ENCODE measurements at places on chromosomes 1 and 21. TPM values are rescaled to one million over a fixed set of nuclear protein-coding genes. Genes with fewer than 3 reads are reported as not detected.

KCNA2 gene
- not detected for polyA plus RNA-seq

IGSF21 gene
- not detected for polyA plus RNA-seq

DNA sequence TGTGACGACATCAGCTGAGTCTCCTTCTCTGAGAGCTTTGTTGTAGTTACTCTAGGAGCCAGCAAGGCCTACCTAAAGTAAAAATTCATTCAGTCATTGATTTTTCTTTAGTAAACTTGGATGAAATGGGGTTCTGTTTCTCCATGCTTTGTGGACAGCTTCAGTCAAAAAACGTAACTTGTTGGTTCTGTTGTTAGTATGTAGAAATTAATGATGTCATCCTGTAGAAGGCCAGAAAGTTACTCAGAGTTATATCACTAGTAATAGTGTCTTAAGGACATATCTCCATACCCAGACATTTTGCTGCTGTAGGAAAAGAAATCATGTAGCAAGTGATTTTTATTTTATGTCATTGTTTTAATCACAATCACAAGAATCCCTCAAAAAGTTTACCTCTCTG is 43.0 kb downstream of the KDM1A start:
- H3K4me3 ChIP-seq = no peak overlapping the region
- no peaks in the 10 kb centered on the region for H3K4me1 ChIP-seq
- peaks cover 96% of the 10 kb centered on the region for H3K36me3 ChIP-seq
- no peaks in the 10 kb centered on the region for H3K27me3 ChIP-seq
- H3K27ac ChIP-seq = no peak overlapping the region

DNA sequence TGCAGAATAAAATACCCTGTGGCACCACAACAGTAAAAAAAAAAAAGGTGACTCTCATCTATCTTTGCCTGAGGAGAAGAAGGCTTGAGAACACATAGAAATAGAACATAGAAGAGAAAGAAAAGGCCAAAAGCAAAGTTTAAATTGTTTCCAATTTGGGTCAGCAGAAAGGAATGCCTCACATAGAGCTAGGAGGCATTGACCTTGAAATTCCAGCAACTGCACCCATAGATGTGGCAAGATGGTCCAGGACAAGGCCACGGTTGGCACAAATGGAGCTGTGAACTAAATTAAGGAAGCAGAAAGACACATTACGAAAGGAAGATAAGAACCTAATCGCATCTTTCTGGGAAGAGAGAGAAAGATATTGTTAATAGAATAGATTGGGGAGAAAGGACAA is 588.3 kb downstream of the LMO4 start:
- H3K27ac ChIP-seq = no peak overlapping the region
- no peak overlapping the region for H3K4me3 ChIP-seq
- H3K36me3 ChIP-seq = no peaks in the 10 kb centered on the region
- H3K4me1 ChIP-seq = no peaks in the 10 kb centered on the region

ZNF648 gene
- polyA plus RNA-seq = 0.11 TPM

DNA sequence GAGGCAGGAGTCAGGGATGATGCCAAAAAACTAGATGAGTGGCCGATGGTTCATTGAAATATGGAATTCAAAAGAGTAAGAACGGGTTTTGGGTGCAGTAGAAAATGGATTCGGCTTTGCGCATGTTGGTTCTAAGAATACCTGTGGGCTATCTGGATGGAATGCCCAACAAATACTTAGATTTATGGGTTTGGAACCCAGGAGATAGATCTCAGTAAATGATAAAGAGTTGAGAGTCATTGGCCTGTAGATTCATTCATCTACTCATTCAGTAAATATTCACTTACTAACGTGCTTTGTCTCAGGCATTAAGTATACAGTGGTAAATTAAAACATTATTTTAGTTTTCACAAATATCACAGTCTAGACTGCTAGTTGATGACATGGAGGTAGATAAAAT is 247.7 kb downstream of the NFIA start:
- H3K4me1 ChIP-seq = no peaks in the 10 kb centered on the region
- peaks cover 19% of the 10 kb centered on the region for H3K36me3 ChIP-seq
- H3K27ac ChIP-seq = no peak overlapping the region
- no peaks in the 10 kb centered on the region for H3K27me3 ChIP-seq
- no peak for DNase-seq

GRCh38 chr1:151131701-151132334 is 14.6 kb downstream of the SEMA6C start:
- no peak for DNase-seq
- H3K4me3 ChIP-seq = no peak overlapping the region
- no peak overlapping the region for H3K27ac ChIP-seq
- peaks cover 20% of the 10 kb centered on the region for H3K4me1 ChIP-seq
- H3K27me3 ChIP-seq = no peaks in the 10 kb centered on the region

DNA sequence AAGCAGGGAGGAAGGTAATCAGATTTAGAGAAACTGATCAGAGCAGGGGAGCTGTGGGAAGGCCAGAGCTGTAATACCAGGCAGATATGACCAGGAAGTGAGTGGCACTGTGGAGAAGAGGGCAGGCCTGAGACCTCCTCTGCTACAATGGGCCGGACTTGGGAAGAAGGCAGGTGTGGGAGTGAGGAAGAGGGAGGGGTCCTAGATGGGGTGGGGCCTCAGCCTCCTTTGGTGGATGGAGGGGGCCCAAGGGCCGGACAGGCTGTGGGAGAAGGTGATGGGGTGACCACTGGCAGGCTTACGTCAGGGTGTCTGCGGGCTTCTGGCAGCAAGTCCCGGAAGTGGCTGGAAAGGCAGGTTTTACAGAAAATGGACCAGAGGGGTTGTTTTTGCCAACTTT is 5.0 kb upstream of the HPCA start:
- peaks cover 21% of the 10 kb centered on the region for H3K27me3 ChIP-seq
- no peaks in the 10 kb centered on the region for H3K36me3 ChIP-seq
- H3K4me3 ChIP-seq = no peak overlapping the region
- no peak for DNase-seq
- peaks cover 2% of the 10 kb centered on the region for H3K4me1 ChIP-seq

- no peak for DNase-seq
- H3K27me3 ChIP-seq = no peaks in the 10 kb centered on the region
- no peaks in the 10 kb centered on the region for H3K36me3 ChIP-seq
- no peaks in the 10 kb centered on the region for H3K4me1 ChIP-seq
- no peak overlapping the region for H3K27ac ChIP-seq
- H3K4me3 ChIP-seq = no peak overlapping the region
Measured at GRCh38 chr1:178101654-178102053, 7.8 kb downstream of the RASAL2 start.

HTR6 gene
- polyA plus RNA-seq = not detected

DNA sequence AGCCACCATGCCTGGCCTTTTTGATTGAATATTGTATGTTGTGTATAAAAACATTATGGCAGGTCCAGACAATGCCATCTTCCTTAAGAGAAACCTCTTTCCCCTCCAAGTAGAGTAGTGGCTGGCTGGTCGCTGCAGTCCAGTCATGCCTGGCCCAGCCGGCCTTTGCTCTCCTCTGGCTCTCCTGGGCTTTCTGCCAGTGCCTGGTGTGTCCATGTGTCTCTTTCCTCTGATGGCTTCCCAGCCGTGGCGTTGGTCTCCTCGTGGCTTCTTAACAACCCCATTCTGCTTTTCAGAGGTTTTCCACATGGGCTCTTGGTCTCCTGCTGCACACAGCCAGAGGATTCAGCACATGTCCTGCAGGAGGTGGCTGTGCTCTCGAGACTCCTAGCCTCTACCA is 58.7 kb downstream of the DIP2A start:
- peaks cover 3% of the 10 kb centered on the region for H3K4me1 ChIP-seq
- peaks cover 29% of the 10 kb centered on the region for H3K36me3 ChIP-seq
- no peaks in the 10 kb centered on the region for H3K27me3 ChIP-seq
- no peak overlapping the region for H3K27ac ChIP-seq
- no peak overlapping the region for H3K4me3 ChIP-seq

DNA sequence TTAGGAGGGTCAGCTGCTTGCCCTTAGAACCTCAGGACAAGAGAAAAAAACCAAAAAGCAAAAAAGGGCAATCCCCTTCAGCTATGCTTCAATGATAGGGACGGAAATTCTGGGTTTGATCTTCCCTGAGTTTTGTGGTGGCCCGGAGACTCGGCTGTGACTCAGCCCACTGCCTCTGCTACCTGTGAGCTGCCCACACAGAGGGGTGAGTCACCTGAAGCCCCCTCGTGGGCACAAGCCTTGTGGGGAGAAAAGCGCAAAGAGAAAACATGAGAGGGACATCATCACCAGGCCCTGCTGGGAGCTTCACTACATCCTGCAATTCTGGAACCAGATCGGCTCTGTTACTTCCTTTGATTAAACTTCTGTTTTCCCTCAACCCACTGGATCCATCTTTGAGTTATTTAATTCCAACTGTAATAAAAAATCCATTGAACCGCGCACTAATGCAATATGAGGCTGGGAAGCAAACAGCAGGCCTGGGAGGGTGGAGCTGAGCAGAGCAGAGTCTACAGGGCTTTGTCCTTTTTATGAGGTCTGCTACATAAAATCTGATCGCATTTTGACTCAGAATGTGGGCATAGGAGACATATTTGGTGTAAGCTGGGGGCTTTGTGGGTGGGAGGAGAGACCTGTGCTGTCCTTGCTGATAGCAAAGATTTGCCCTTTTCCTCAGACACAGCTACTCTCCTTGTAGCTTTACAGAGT is 58.7 kb upstream of the STUM start:
- H3K27ac ChIP-seq = no peak overlapping the region
- H3K4me3 ChIP-seq = no peak overlapping the region
- H3K36me3 ChIP-seq = no peaks in the 10 kb centered on the region
- H3K4me1 ChIP-seq = no peaks in the 10 kb centered on the region
- no peak for DNase-seq

GRCh38 chr1:212188599-212189351 is 96.4 kb upstream of the PPP2R5A start:
- H3K4me3 ChIP-seq = no peak overlapping the region
- DNase-seq = no peak
- H3K4me1 ChIP-seq = peaks cover 8% of the 10 kb centered on the region
- no peak overlapping the region for H3K27ac ChIP-seq
- no peaks in the 10 kb centered on the region for H3K27me3 ChIP-seq

- no peaks in the 10 kb centered on the region for H3K4me1 ChIP-seq
- no peak for DNase-seq
- no peaks in the 10 kb centered on the region for H3K27me3 ChIP-seq
- no peak overlapping the region for H3K27ac ChIP-seq
Measured at GRCh38 chr1:60942896-60943638, 139.3 kb upstream of the NFIA start.

GRCh38 chr1:177063648-177064047 is 100.9 kb downstream of the ASTN1 start:
- no peaks in the 10 kb centered on the region for H3K4me1 ChIP-seq
- DNase-seq = no peak
- H3K27me3 ChIP-seq = no peaks in the 10 kb centered on the region
- no peaks in the 10 kb centered on the region for H3K36me3 ChIP-seq
- no peak overlapping the region for H3K27ac ChIP-seq

DNA sequence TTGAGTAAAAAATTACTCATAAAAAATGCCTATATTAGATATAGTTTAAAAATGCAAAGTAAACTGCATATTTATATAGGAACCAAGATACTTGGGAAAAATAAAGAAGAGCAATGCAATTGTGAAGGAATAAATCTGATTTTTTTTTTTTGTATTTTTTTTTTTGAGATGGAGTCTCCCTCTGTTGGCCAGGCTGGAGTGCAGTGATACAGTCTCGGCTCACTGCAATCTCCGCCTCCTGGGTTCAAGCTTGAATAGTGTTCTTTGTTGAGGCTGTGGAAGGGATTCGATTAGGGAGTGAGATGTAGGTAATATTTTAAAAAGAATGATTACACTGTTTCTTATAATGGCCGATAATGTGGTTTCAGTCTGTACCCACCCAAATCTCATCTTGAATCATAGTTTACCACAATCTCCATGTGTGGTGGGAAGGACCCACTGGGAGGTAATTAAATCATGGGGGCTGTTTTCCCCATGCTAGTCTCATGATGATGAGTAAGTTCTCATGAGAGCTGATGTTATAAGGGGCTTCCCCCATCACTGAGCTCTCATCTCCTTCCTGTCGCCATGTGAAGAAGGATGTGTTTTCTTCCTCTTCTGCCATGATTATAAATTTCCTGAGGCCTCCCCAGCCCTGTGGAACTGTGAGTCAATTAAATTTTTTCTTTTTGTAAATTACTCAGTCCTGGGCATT is 1765.9 kb downstream of the PLA2G4A start:
- H3K27ac ChIP-seq = no peak overlapping the region
- no peaks in the 10 kb centered on the region for H3K27me3 ChIP-seq
- no peak overlapping the region for H3K4me3 ChIP-seq

DNA sequence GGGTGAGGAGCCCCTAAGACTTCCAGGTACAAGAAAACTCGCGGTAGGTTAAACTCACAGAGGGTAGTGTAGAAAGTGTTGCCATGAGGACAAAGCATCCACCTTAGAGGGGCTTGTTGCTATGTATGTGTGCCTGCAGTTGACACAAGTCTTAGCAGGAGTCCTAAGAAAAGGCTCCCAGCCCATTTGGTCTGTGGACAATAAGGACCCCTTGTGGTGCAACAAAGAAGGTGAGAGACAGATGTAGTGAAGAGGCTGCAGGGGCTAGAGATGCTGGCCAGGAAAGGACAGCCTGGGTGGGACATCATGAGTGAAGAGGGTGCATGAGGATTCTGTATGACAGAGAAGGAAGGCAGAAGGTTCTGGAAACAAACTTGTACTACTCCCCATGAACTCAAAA is 36.3 kb upstream of the IL10 start:
- H3K4me3 ChIP-seq = no peak overlapping the region
- H3K27me3 ChIP-seq = peaks cover 5% of the 10 kb centered on the region
- no peaks in the 10 kb centered on the region for H3K4me1 ChIP-seq
- no peak overlapping the region for H3K27ac ChIP-seq
- H3K36me3 ChIP-seq = no peaks in the 10 kb centered on the region

GRCh38 chr1:217856342-217857034 is 225.3 kb downstream of the SPATA17 start:
- no peaks in the 10 kb centered on the region for H3K27me3 ChIP-seq
- no peak for DNase-seq

DNA sequence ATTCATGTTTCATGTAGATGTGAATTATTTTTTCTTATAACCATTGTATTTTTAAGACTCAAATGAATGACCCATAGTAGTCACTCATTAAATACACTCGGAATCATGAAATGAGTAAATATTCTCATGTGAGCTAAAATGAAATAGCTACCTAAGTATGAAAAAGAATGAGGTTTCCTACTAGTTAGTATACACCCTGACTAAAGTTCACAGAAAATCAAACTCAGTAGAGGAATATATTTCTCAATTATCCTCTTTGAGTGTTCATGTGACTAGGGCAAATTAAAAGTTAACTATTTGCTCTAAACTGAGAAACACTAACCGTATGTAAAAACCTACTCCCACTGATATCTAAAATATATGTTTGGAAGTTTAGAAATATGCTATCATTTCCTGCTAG is 187.8 kb downstream of the BRINP3 start:
- no peaks in the 10 kb centered on the region for H3K4me1 ChIP-seq
- no peak for DNase-seq
- H3K27me3 ChIP-seq = no peaks in the 10 kb centered on the region
- H3K4me3 ChIP-seq = no peak overlapping the region
- H3K36me3 ChIP-seq = no peaks in the 10 kb centered on the region

- H3K4me1 ChIP-seq = no peaks in the 10 kb centered on the region
- H3K27me3 ChIP-seq = peaks cover 3% of the 10 kb centered on the region
- H3K4me3 ChIP-seq = no peak overlapping the region
Measured at GRCh38 chr1:62367005-62367557, 47.8 kb upstream of the KANK4 start.

GRCh38 chr1:5622412-5622811 is 369.8 kb downstream of the NPHP4 start:
- no peak for DNase-seq
- no peak overlapping the region for H3K27ac ChIP-seq
- no peaks in the 10 kb centered on the region for H3K36me3 ChIP-seq
- H3K4me1 ChIP-seq = no peaks in the 10 kb centered on the region
- H3K27me3 ChIP-seq = peaks cover 33% of the 10 kb centered on the region

KCNE2 gene
- polyA plus RNA-seq = not detected

- no peaks in the 10 kb centered on the region for H3K36me3 ChIP-seq
- H3K27ac ChIP-seq = no peak overlapping the region
- H3K4me3 ChIP-seq = no peak overlapping the region
- DNase-seq = peak; percentile 21
Measured at GRCh38 chr1:36208978-36209703, 15.1 kb upstream of the THRAP3 start.

Measured in K562 (cell line).